8988T (cell line): ENCODE measurements at places on chromosomes 4 and X.
A peak's percentile ranks its signal among the peaks of the same experiment; 100 is the strongest.

- DNase-seq = no peak
These were observed 208.4 kb upstream of the ADAMTS3 start for GRCh38 chr4:72777436-72777835.

- DNase-seq = no peak
These were observed 8.2 kb downstream of the RTL3 start for GRCh38 chrX:78650906-78651437.

DNA sequence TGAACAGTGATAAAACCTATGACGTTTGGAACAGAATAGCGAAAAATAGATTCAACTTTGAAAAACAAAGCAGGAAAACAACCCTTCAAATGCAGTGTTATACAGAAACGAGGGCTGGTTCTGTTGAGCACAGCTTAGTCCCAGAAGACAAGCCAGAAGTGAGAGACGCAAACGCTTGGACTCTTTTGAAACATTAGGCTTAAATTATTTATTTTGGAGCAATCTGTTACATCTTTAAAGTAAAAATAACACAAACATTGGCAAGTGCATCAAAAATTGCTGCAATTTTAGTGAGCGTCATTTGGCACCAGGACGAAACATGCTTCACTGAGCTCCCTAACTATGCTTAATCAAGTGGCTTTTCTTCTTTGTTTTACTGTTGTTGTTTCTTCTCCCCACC lies 63.5 kb downstream of the ENPP6 start:
- DNase-seq = no peak

- no peak for DNase-seq
These were observed 143.9 kb downstream of the PJA1 start for GRCh38 chrX:69021141-69021960.

- DNase-seq = no peak
These were observed 587 bp upstream of the AFF2 start for GRCh38 chrX:148499638-148500422.

DNA sequence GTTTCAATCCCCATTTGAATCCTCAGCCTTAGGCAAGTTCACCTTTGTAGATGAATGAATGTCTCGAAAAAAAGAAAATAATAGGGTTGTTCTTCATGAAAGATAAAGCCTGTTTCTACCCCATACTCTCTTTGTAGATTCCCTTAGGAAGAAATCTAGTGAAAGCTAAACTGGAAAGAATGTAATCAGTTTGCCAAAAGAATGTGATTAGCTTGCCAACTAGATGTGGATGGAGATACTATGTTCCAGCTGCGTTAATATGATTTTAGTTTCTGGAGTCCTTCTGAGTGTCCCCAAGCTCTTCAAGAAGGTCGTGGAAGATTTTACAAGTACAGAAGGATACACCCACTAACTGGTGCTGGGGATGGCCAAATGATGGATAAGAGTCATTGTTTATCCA lies 162.3 kb upstream of the EDNRA start:
- DNase-seq = no peak

DNA sequence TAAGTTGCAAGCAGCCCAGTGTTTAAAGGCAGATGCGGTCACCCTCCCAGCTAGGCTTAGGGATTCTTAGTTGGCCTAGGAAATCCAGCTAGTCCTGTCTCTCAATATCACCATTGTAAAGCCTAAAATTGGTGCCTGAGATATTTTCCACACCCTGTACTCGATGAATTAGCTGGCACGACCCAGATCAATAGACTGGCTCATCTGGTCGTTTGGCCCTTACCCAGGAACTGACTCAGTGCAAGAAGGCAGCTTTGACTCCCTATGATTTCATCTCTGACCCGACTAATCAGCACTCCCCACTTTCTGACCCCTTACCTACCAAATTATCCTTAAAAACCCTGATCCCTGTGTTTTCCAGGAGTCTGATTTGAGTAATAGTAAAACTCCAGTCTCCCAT lies 384.9 kb upstream of the SLC7A11 start:
- no peak for DNase-seq

GRCh38 chrX:21926527-21927278 lies 13.8 kb upstream of the SMS start:
- DNase-seq = no peak

DNA sequence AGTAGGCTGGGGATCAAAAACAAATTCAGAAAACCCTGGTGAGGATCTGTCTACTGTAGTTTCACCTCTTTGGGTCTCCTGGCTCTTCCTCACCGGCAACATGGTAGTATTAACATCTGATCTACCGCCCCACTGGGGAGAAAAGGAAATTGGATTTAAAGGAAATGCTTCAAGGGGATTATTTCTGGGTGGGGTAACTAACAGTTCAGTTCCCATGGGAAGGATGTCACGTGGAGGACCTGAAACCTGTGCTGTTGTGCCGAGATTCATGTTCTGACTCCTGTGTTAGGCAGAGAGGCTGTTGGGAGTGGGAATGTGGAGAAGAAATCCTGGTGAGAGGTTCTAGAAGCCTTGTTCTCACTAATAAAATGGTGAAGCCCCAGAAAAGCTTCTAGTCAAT lies 254.4 kb downstream of the BCOR start:
- DNase-seq = no peak

DNA sequence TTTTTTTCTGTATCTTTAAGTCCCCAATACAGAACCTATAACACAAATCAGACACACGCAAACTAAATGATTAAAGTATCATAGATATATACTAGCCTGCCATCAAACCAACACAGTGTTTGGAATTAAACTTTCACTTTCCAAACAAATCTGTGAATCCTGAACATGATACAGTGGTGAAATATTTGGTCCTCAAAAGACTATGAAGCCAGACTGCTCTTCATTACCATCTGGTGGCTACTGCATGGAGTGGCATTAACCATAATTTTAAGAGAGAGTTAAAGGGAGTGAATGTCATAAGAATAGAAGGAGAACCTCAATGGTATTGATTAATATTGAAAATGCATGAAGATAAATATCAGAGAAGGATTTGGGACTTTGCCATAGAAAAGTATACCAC lies 9.2 kb upstream of the GABRA4 start:
- DNase-seq = no peak

- DNase-seq = peak; percentile 39
These were observed 16.6 kb downstream of the AP1S2 start for GRCh38 chrX:15838017-15838416.

DNA sequence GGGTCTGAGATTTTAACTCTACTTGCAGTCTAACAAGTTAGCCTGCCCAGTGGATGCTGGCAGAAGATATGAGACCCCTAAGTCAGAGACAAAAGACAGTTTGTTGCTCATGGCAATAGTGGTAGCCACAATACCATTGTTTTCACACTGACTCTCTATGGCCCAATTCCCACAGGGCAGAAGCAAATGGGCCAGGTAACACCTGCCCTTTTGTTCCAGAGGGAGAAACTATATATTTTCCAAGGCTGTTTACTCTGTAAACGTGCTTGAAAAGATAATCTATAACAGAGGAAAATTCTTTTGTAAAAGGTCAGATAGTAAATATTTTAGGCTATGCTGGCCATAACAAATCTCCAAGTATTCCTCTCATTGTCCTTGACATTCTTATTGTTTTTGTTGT lies 57.2 kb upstream of the NPNT start:
- no peak for DNase-seq

- DNase-seq = no peak
These were observed 9.4 kb upstream of the PAK3 start for GRCh38 chrX:111086591-111087006.

DNA sequence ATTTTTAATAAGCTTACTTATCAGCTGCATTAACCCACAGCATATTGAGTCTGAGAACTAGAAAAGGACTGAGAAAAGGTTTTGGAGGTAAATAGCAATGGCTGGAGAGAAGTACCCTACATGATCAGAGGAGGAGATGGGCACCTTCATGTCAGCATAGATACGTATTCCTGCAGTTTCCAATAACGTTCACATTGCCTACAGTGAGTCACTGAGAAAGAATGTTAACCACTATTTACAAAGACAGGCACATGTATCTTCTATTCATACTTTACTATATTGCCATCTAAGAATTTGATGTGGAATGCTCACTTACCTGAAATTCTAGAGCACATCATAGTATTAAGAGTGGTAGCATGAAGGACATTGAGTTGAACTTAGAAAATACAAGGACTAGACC lies 92.5 kb downstream of the TLL1 start:
- no peak for DNase-seq

GRCh38 chr4:77817304-77818072 lies 1.7 kb downstream of the CNOT6L start:
- no peak for DNase-seq

DNA sequence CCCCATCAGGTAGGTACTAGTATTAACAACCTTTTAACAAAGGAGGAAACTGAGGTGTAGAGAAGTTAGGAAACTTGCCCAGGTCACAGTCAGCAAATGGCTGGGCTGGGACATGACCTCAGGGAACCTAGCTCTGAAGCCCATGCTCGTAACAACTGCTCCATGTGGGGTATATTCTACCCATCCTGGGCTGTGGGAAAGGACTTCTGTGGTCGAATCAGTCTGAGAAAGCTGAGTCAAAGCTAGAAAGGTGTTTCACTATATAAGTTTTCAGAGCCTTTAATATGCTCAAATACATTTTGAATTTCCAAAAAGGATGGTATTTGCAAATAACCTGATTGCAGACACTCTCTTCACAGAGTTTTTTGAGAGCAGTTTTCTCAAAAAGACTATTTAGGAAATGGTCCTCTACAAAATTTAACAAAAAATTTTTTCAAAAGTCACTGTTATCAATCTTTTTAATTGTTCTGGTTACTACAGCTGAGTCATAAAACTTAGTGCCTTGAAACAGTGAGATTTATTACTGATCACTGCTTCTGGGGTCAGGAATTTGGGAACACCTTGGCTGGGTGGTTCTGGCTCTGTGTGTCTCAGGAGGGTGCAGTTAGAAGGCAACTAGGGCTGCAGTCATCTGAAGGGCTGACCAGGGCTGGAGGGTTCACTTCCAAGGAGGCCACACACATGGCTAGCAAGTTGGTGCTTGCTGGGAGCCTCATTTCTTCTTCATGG lies 53.6 kb downstream of the NSG1 start:
- DNase-seq = no peak

- no peak for DNase-seq
These were observed 192.6 kb downstream of the PDGFC start for GRCh38 chr4:156779042-156779441.

- DNase-seq = no peak
These were observed 30.1 kb downstream of the NSG1 start for GRCh38 chr4:4416981-4417380.

- DNase-seq = no peak
These were observed 305.7 kb downstream of the DHX15 start for GRCh38 chr4:24278693-24279092.

GRCh38 chrX:149829751-149830191 lies 48.0 kb downstream of the MAGEA9 start:
- DNase-seq = no peak

GRCh38 chr4:85747882-85748491 lies 273.0 kb downstream of the ARHGAP24 start:
- DNase-seq = no peak

DNA sequence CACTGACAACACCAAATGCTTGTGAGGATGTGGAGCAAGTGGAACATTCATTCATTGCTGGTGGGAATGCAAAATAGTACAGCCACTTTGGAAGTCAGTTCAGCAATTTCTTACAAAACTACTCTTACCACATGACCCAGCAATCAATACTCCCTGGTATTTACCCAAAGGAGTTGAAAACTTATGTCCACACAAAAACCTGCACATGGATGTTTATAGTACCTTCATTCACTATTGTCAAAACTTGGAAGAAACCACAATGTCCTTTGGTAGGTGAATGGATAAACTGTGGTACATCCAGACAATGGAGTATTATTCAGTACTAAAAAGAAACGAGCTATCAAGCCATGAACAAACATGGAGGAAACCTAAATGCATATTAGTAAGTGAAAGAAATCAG lies 27.5 kb downstream of the HUWE1 start:
- no peak for DNase-seq

- DNase-seq = no peak
These were observed 144.4 kb downstream of the MAGEB17 start for GRCh38 chrX:16311671-16312070.

- DNase-seq = no peak
These were observed 126.3 kb downstream of the NEK1 start for GRCh38 chr4:169485791-169486742.

- DNase-seq = no peak
These were observed 41.6 kb downstream of the TMA16 start for GRCh38 chr4:163536091-163536490.

DNA sequence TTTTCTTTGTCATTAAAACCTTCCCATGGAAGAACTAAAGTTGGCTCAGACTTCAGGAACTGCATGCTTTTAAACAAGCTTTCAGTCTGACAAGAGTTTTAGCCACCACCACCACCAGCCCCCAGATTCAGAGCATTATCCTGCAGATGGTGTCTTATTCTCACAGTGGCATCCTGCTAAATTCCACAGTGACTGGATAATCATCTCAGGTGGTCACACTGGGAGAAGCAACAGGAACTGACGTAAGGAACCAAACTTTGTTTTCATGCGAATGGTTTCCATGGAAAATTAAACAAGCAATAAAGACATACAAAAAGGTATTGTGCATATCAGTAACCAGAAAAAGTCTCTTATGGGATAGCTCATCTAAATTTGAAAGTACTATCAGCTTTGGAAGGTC lies 370.7 kb downstream of the FBXW7 start:
- no peak for DNase-seq

DNA sequence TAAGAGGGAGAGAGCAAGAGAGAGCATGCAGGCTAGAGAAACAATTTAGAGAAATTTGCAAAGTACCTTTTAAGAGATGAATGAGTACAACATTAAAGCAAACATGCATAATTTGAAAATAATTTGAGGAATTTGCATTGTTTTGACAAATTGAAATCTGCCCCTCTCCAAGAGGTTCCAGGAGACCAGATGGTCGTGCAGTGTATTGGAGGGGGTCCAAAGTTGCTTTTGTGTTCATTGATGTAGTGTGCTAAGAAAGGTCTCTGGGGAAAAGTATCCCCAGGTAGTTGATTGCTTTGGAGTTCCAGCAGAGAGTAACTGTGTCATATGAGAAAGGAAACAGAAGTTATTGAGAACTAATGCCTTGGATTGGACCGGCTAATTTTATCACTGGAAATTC lies 635.0 kb upstream of the TENM3 start:
- no peak for DNase-seq

DNA sequence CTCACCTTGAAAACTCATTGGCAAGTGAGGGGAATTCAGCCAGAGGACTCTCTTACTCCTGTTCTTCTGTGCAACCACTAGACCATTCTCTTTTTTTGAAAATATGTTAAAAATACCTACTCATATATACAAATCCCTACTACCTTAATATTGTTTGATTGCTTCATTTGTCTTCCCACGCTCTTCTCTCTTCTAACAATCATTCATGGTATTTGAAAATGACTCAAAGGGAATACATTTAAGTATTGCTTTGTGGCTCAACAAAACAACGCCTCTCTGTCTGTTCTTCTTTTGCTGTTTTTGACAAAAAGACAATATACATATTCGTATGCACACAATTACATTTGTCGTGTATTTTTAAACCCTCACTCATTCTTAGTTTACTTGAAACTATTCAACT lies 589.4 kb downstream of the ANKRD50 start:
- DNase-seq = no peak

DNA sequence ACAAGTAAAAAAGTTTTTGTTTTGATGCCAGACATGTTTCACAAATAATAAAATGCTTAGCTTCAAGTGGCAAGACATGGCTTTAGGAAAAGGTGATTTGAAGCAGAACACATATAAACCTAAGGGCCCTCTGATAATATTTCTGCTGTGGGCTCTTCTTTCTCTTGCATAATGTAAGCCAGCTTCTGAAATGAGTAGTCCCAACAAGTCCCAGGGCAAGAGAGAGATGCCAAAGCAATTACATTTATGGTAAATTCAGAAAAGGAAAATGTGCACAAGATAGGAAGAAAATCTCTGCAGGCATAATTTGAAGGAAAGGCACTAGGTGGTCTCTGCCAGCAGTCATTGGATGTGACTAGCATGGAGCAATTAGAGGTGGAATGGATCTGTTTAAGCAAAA lies 170.8 kb upstream of the GALNT7 start:
- no peak for DNase-seq
